ENCODE measurements at places on chromosomes 2 and 18. TPM values are rescaled to one million over a fixed set of nuclear protein-coding genes. Genes with fewer than 3 reads are reported as not detected.

DNA sequence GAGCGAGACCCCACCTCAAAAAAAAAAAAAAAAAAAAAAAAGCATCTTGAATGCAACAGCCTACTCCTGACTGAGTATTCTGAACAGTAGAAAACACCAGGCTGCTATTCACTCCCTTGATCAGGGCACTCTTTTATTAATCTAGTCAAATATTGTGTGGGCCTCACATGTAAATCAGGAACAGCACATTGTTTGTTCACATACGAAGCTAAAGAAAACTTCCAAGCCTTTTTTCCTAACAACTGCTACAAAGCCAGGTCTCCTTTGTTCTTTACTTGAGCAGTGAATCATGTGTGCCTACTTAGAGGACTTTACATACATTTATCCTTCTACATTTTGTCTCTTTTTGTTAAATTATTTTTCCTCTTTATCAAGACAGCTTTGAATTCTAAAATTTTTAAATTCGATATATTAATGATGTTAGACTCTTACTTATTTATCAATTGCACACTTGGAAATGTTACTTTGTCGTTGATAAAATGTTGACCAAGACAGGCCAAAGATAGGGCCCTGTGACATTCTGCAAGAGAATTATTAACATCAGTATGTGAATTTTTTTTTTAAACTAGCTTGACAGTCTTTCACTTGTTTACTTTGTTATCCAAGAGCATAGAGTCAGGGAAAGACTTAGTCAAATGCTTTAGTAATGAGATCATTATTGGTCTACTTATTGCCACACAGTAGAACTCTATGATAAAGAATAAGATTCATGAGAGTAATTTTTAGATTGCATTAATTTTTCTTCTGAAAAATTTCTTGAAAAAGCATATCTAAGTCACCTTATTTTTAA, 13.2 kb downstream of the SPATS2L start:
- H3K4me3 ChIP-seq: no peak overlapping the region
- no peaks in the 10 kb centered on the region for H3K27me3 ChIP-seq
- no peak for DNase-seq
- no peaks in the 10 kb centered on the region for H3K36me3 ChIP-seq
- no peaks in the 10 kb centered on the region for H3K4me1 ChIP-seq
- H3K27ac ChIP-seq: no peak overlapping the region

Gene KATNAL2
- total RNA-seq: not detected

Gene SCN1A
- not detected for total RNA-seq

DNA sequence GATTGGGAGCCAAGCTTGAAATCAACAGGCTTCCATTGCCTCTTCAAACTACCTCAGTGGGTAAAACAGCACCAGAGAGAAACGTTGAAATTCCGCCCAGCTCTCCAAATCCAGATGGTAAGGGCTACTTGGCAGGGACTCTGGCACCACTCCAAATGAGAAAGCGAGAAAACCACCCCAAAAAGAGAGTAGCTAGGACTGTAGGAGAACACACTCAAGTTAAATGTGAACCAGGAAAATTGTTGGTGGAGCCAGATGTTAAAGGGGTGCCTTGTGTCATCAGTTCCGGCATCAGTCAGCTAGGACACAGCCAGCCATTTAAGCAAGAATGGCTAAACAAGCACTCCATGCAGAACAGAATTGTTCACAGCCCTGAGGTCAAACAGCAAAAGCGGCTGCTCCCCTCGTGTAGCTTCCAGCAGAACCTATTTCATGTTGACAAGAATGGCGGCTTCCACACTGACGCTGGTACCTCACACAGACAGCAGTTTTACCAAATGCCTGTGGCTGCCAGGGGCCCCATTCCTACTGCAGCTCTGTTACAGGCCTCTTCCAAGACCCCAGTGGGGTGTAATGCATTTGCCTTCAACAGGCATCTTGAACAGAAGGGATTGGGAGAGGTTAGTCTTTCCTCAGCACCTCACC, 167.3 kb downstream of the ASXL3 start:
- no peak overlapping the region for H3K27ac ChIP-seq
- no peaks in the 10 kb centered on the region for H3K36me3 ChIP-seq
- no peaks in the 10 kb centered on the region for H3K4me1 ChIP-seq

DNA sequence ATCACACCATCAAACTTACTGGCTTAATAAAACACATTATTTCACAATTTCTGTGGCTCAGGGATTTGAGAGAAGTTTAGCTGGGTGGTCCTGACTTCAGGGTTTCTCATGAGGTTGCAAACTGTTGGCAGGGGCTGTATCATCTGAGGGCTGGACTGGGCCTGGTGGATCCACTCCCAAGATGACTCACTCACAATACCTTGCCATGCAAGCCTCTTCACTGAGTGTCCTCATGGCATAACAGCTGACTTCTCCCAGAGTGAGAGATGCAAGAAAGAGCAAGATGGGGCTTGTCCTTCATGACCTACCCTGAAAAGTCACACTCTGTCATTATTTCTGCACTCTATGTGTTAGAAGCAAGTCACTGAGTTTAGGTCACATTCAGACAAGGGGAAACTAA, 73.8 kb downstream of the AQP4 start:
- no peaks in the 10 kb centered on the region for H3K36me3 ChIP-seq
- H3K4me1 ChIP-seq: no peaks in the 10 kb centered on the region
- no peak overlapping the region for H3K4me3 ChIP-seq
- no peak for DNase-seq
- H3K27me3 ChIP-seq: no peaks in the 10 kb centered on the region

Gene ERBB4
- total RNA-seq: not detected

DNA sequence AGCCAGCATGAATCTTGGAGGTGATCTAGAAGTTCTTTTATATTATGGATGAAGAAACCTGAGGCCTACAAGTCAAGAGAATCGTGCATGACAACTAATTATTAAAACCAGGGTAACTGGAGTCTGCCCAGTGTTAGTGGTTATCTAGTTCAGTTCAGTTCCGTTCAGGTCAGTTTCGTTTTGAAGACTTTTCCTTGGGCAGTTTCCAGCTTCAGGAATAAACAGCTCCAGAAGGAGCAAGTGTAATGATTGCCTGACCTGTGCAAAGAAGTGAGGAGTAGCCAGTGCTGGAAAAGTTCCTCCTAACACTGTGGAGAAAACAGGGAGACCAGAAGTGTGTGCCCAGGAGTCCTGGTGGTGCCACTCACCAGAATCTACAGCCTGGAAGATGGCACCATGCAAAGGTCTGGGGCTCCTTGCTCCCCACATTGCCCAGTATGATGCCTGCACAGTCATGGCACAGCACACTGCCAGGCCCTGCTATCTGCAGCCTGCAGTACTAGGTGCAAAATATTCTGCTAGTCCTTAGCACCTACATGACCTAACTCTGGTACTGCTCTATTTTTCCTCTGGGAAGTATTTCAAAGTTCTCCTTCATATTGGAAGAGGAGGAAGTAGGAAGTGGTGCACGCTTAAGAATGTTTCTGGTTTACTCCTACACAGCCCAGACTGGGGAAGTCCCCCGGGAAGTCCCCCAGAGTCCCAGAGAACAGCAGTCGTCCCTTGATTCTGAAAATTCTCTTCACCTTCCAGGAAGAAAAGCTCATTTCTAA, 65.8 kb downstream of the SUMO1 start:
- H3K36me3 ChIP-seq: no peaks in the 10 kb centered on the region
- peaks cover 9% of the 10 kb centered on the region for H3K4me1 ChIP-seq
- DNase-seq: no peak
- no peak overlapping the region for H3K4me3 ChIP-seq

DNA sequence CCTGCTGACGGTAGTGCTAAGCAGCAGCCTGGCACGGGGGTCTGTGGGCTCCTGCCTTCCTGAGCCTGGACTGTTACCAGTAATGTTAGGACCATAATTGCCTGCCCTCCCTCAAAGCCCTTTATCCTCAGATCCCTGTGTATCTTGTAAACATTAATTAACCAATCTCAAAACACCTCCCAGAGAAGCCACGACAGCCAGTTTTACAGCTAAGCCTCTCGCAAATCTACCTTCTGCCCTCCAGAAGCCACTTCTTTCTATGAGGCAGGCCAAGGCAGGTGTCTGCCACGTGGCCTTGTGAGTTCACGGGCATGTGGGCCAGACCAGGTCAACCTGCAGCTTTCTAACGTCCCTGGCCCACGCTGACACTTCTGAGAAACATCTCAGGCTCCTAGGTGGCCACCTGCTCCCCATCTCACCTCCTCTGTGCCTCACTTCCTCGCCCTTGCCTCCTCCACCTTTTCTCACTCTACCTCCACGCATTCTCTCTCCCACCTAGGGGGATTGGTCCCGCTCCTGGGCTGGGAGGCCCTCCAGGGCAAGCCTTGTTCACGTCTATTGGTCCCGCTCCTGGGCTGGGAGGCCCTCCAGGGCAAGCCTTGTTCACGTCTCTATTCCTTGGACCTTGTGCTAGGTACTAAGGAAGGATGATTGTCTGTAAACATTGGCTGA, 64.3 kb downstream of the EDAR start:
- no peak overlapping the region for H3K27ac ChIP-seq
- no peak for DNase-seq
- H3K27me3 ChIP-seq: no peaks in the 10 kb centered on the region
- no peak overlapping the region for H3K4me3 ChIP-seq

- peaks cover 15% of the 10 kb centered on the region for H3K4me1 ChIP-seq
- no peak overlapping the region for H3K27ac ChIP-seq
- no peaks in the 10 kb centered on the region for H3K36me3 ChIP-seq
- no peak overlapping the region for H3K4me3 ChIP-seq
- DNase-seq: no peak
Observed at GRCh38 chr18:48407358-48407757, 1.8 kb downstream of the ZBTB7C start.

Gene APCDD1
- not detected for total RNA-seq

- H3K36me3 ChIP-seq: no peaks in the 10 kb centered on the region
- no peak overlapping the region for H3K27ac ChIP-seq
- no peak overlapping the region for H3K4me3 ChIP-seq
- H3K4me1 ChIP-seq: no peaks in the 10 kb centered on the region
- peaks cover 5% of the 10 kb centered on the region for H3K27me3 ChIP-seq
Observed at GRCh38 chr2:171564463-171564862, 42.2 kb downstream of the CYBRD1 start.

Gene DSG2
- total RNA-seq: 0.10 TPM

- no peak for DNase-seq
- H3K36me3 ChIP-seq: no peaks in the 10 kb centered on the region
- no peak overlapping the region for H3K4me3 ChIP-seq
Observed at GRCh38 chr2:144554492-144555210, 34.7 kb upstream of the ZEB2 start.

Gene CHRNG
- total RNA-seq: not detected

Gene ZBTB7C
- total RNA-seq: not detected

GRCh38 chr18:1498216-1498615, 593.5 kb downstream of the ADCYAP1 start:
- H3K36me3 ChIP-seq: no peaks in the 10 kb centered on the region
- H3K27ac ChIP-seq: no peak overlapping the region
- no peak overlapping the region for H3K4me3 ChIP-seq
- no peak for DNase-seq
- no peaks in the 10 kb centered on the region for H3K4me1 ChIP-seq

Gene G6PC2
- not detected for total RNA-seq

Gene HJURP
- total RNA-seq: 1.8 TPM

Gene TNP1
- not detected for total RNA-seq

DNA sequence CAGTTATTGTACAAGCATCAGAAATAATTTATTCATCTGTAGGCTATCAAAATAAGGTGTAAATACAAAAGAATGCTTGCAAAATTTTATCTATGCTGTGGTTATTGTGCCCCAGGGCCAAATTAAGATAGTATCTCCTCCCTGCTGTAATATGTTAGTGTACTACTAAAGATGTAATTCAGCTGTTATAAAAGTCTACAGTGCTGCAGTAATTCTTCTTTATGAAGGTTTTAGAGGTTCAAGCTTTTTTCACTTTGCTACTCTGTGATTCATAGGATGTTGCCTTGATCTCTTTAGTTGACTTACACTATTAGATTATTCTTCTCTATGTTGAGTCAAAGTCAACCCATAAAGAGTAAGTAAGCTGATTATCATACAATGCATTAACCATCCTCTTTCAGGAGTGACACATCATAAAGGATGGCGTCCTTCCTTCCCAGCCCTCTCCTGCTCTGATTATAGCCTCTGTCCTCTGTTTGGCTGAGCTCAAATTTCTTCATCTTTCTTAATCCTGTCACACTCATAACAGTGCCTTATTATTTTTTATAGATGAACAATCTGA, 29.3 kb upstream of the DYNAP start:
- DNase-seq: no peak
- no peaks in the 10 kb centered on the region for H3K36me3 ChIP-seq
- no peaks in the 10 kb centered on the region for H3K27me3 ChIP-seq
- H3K4me1 ChIP-seq: no peaks in the 10 kb centered on the region
- no peak overlapping the region for H3K27ac ChIP-seq

Gene CNGA3
- total RNA-seq: not detected

- H3K27ac ChIP-seq: no peak overlapping the region
- DNase-seq: no peak
- H3K36me3 ChIP-seq: peaks cover 24% of the 10 kb centered on the region
Observed at GRCh38 chr2:25270061-25270460, 71.7 kb downstream of the DNMT3A start.

All from CD4-positive, CD25-positive, alpha-beta regulatory T cell (primary cell).